ENCODE measurements at places on chromosomes 11 and 22.

DNA sequence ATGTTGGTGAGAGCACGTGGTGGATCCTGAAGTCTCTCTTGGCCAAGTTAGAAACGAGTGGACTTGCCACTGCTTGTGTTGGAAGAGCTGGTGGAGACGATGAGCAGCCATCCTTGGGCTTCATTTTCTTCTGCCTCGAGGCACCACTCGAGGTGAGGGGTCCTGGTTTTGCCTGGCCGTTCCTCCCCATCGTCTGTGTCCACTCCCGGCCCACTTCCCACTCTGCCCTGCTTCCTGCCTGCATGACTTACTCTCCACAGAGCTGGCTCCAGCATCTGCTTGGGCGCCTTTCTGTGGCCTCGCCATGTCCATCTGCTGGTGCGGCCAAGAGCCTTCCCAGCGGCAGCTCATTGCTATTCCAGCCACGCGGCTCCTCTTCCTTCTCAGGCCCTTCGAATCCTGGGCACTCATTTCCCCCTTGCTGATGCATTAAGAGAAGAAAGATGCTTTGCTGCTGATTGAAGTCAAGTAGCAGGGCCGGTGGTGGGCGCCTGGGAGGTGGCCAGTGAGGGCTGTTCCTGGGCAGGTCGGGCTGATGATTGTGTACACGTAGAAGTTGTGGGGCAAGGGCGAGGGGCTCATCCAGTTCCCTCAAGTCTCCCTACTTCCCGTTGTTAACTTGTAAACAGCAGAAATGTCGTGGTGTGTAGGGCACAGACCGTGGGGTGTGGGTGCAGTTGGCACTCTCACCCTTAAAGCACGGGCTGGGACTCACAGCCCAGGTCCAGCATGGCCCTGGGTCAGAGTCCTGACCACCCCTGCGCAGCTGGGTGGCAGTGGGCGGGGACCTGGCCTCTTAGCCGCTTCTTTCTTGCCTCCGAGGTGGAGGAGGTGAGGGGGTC lies 292.0 kb downstream of the TBC1D22A start:
- no peak for DNase-seq

DNA sequence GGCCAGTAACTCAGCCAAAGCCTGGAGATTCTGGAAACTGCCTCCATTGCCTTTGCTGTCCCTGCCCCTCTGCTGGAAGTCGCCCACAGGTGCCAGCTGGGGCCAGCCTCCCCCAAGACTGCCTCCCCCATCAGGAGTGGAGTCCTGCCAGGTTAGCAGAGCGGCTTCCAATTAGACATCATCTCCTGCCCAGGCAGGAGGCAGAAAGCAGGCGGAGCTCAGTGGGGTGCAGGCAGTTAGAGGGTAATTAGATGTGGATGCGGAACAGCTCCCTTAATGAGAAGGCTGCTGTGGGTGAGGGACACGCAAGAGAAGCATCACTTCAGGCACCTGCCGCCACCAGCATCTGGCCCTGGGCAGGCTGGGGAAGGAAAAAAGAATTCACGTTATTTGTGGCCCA lies 90.9 kb upstream of the TP53I11 start:
- no peak for DNase-seq

- peak; percentile 23 for DNase-seq
These were observed 1.1 kb downstream of the SYT7 start for GRCh38 chr11:61579676-61580270.

DNA sequence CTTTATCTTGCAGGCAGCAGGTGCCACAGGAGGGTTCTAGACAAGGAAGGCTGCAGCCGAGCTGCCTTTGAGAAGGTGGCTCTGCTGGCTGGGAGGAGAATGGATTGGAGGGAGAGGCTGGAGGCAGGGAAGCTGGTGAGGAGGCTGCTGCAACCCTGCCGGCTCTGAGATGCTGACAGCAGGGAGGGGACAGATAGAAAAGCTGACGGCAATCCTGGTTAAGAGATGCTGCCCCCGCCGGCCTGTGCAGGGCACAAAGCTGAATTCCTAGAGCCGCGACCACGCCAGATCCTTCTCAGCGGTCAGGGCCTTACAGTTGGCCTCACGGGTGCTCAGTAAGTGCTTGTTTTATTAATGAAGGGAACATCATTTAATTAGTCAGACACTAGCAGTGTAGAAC lies 105.4 kb downstream of the CACNA1I start:
- no peak for DNase-seq

GRCh38 chr22:25193548-25193947 lies 6.1 kb upstream of the CRYBB3 start:
- DNase-seq: no peak

DNA sequence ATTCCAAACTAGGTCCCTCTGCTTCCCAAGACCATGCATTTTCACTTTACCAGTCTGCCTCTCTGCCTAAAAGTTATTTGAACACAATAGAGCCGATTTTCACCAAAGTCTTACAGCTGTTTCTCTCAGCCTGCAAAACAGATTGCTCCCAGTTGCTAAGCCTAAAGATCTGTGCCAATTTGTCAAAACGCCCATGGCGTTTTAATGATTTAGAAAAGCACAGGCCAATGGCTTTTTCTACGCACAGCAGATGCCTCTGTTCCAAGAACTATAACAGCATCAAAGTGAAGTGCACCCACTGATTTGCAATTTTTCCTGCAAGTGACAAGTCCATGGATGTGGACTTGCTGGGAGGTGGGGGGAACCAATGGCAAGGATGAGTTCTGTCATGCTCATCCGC lies 173.9 kb upstream of the SYN3 start:
- DNase-seq: no peak

GRCh38 chr11:66467034-66467659 lies 442 bp downstream of the PELI3 start:
- DNase-seq: no peak

- DNase-seq: no peak
These were observed 149.4 kb downstream of the WNT11 start for GRCh38 chr11:76056876-76057275.

GRCh38 chr22:25833091-25833490 lies 91.1 kb downstream of the MYO18B start:
- DNase-seq: no peak

GRCh38 chr22:25637032-25637431 lies 72.6 kb downstream of the GRK3 start:
- DNase-seq: no peak

GRCh38 chr11:2898366-2899079 lies 12.9 kb upstream of the CDKN1C start:
- peak; percentile 52 for DNase-seq

DNA sequence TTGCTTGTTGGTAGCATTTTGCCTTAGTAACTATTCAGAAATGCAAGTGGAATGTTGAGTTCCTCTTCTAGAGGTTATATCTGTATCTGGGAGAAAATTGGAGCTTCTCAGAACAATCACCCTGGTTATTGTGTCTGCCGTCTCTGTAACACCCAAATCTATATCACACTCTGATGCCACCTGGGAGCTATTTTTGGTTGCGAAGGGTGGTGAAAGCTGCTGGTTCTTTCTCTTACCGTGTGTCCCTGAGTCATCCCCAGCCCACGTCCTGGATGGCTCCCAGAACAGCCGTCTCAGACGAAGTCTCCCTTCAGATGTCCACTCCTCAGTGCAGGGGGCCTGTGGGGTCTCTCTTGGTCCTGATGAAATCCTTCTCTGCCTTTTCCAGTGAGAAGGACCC lies 83.5 kb downstream of the C22orf31 start:
- no peak for DNase-seq

GRCh38 chr11:6505577-6506240 lies 8.6 kb downstream of the DNHD1 start:
- no peak for DNase-seq

DNA sequence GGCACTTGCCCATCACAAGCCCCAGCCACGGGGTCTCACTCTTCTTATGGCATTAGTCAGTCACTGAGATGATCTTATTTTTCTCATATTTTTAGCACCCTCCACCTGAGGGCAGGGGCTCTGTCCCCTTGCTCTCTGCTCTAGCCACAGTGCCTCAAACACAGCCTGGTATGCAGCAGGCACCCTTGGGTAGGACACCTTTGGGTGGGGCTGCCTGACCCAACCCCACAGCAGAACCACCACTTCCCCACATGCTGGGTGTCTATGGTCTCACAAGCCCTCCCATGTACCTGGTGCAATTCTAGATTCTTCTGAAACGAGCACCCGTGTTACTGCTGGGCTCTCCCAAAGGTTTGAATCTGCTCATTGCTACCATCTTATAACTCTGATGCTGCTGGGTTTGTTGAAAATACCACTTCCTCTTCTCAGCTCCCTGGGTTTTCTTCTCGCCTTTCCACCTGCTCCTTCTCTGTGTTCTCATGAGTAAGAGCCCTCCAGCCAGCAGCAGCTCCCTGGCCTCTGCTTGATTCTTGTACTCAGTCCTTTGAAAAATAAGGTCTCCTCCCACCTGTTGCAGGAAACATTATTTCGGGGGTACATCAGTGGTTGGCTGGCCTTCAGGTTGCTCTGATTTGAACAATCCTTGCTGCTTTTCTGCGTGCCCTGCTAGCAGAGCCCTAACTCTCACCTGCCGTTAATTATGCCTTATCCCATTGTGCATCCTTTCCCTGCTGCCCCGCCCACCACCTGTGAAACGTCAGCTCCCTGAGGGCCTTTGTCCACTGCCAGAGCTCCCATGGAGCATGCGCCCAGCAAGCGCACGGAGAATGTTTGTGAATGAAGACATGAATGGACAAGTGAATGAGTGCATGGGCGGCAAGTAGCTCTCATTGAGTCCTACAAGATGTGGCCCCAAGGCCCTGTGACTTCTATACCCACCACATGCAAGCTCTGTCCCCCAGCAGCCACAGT lies 1181.6 kb downstream of the TBC1D22A start:
- DNase-seq: no peak

DNA sequence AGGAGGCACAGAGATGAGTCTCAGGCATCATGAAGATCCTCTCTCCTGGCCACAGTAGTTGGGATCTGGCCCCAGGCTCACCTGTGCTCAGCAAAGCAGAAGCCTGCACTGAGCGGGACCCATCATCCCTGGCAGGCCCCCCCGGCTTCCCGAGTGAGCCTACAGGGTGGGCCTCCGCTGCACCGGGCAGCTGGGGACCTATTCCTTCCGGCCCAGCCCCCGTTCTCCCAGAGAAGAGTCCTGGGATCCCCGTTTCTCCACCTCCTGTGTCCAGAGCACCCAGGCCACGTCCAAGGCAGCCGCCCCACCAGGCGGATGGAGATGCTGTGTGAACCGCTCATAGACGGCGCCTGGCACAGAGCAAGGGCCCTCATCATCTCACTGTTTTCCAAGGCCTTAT lies 52.5 kb downstream of the ANO1 start:
- no peak for DNase-seq

DNA sequence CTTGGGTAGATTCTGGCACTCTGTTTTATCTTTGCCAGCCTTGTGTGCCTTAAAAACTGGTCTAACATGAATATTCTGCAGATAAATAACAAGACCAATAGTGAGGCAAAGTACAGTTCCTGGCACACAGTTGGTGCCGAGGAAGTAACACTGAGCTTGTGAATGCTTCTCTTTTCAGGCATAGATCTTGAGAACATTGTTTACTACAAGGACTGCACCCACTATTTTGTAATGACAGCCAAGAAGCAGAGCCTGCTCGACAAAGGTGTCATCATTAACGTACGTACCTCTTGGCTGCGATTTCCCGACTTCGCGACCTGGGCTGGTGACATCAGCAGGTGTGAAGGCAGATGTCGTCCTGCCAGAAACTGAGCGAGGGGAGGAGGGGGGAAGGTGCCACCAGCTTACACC lies 105.7 kb downstream of the MICAL2 start:
- no peak for DNase-seq

DNA sequence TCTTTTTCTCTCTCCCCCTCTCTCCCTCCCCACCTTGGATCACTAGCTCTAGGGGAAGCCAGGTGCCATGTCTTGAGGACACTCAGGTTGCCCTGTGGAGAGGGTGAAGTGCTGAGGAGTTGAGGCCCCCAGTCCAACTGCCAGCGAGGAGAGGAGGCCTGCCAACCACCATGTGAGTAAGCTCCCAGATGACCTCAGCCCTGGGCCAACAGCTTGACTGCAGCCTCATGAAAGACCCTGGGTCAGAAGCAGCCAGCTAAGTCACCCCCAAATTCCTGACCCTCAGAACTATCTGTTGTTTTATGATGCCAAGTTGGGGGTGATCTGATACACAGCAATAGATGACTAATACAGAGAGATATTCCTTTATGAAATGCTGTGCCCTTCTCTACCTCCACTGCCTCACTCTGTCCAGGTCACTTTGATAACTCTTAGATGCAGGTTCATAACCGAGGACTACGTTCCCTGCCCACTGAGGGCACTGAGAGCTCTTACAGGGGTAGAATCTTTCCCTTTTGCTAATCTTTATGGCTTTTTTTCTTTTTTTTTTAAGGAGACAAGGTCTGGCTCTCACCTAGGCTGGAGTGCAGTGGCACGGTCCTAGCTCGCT lies 8.0 kb downstream of the ARFGAP3 start:
- no peak for DNase-seq

GRCh38 chr22:17167486-17167885 lies 8.4 kb upstream of the HDHD5 start:
- no peak for DNase-seq

DNA sequence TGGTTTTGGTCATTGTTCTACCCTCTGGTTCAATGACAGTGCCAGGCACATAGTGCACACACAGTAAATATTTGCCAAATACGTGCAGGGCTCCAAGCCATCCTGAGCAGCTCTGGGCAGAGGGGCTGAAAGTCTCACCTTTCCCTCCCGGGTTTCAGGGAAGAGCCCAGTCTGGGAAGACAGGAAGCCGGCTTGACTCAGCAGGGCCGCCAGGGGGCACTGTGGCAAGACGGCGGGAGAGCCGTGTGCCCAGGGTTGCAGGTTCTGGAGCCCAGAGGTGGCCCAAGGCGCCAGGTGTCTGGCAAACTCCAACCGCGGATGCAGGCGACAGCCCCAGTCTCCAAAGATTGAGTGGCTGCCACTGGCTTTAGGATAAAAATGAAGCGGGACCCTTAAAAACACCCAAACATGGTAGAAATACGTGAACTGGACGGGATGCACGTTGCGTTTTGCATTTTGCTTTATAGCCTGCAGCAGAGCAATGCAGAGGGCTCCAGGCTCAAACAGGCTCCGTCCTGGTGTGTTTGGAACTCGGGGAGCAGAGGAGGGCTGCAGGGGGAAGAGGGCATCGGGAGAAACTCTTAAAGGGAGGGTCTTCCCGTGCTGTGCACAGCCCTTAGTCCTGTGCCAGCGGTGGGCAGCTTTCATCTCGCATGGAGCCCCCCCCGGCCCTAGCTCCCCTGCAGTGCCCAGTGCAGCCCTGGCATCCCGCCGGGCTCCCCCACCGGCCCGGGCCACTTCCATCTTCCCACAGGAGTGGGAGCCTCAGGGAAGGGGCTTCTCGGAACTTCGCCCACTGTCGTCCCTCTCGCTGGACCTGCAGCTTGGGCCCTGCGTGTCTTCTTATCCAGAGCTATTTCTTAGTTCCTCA lies 10.7 kb downstream of the KRTAP5-5 start:
- peak; percentile 48 for DNase-seq

- DNase-seq: no peak
These were observed 21.0 kb upstream of the CHADL start for GRCh38 chr22:41261541-41262249.

GRCh38 chr22:32318361-32318760 lies 39.3 kb upstream of the RFPL3 start:
- no peak for DNase-seq

- DNase-seq: no peak
These were observed 14.4 kb upstream of the SPTBN2 start for GRCh38 chr11:66743271-66743968.

DNA sequence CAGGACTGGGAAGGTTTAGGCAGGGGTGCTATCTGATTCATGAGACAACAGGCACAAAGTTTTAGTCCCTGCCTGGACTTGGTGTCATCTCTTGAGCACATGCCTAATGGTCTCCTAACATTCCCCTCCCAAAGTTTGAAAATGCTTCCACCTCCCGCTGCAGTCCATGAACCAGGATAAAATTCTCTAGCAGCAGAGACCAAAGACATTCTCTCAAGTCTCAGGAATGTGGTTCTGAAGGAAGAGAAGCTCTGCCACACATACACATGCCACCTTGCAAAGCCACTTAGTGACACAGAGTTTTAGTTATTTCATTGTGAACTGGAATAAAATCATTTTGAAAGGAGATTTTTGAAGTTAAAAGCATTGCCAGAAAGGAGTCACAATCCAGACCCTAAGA lies 15.5 kb downstream of the OR51B6 start:
- DNase-seq: no peak

Measured in activated T-cell treated with anti-CD3 and anti-CD28 coated beads, Interleukin-2, amount 50 U/mL, for 1 hour (primary cell).